MG63 (cell line): ENCODE measurements at places on chromosomes 16 and 17.

GRCh38 chr16:12120217-12120981 lies 143.9 kb downstream of the SNX29 start:
- peak; percentile 12 for DNase-seq

DNA sequence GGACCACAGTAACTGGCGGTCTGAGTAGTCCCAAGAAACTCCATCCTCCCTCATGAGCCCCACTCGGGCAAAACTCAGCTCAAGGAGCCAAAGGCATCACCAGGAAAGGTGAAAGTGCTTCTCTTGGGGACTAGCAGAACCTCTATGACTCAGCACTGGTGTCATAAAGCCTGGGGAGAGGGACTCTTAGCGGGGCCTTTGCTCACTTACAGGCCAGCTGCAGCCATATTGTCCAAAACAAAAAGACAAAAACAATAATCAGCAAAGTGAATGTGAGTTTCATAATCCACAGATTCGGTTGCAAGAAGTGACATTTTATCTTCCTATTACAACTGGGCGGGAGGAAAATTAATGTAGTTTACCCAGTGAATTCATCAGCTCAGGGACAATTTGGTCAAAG lies at the start of gene TEKT5:
TEKT5 (minus strand) TSS at position 101 of the 400 bp plus-strand sequence; CDS start at position 44, 57 bp downstream.
- DNase-seq = no peak

GRCh38 chr17:49365667-49366066 lies 3.6 kb upstream of the ZNF652 start:
- peak; percentile 33 for DNase-seq

DNA sequence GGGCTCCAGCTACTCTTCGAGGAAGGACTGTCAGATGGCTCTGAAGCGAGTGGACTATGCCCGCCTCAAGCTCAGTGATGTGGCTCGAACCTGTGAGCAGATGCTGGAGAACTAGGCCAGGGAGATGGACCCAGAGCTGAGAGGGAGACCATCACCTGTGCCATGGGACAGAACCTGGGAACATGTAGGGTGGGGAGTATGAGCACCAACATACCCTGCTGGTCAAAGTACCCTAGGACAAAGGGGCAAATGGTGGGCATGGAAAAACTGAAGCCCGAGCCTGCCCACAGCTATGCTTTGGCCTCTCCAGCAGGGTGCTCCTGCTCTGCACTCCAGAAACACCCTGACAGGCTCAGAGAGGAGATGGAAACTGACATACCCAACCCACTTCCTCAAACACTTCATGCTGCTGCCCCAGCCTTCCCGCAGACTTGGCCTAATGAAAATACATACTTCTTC lies 1.9 kb downstream of the MED11 start:
- DNase-seq = no peak

DNA sequence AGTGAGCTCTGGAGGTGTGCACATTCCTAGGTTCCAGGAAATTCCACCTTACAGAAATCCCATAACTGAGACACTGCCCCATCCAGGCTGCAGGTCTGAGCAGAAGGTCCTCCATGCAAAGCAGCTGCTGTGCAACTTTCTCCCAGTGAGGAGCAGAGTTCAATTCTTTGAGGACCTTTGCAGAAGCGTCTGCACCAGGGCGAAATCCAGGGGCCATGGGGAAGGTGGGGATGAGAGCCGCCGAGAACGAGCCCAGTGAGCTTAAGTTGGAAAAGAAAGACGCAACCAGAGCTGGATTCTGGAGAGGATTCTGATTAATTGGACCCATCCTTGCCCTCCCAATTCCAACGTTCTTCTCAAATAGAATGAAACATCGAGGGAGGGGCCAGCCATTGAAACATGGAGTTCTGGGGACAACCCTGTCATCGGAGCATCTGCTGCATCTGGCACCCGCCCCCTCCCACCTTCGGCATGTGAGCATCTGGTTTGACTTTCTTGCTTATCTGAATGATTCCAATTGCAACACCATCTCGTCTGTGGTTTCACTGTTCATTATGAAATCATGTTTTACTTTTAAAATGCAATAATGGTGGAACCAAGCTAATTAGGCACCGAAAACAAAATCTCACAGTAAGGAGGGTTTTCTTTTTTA lies 190.6 kb upstream of the FOXF1 start:
- no peak for DNase-seq

DNA sequence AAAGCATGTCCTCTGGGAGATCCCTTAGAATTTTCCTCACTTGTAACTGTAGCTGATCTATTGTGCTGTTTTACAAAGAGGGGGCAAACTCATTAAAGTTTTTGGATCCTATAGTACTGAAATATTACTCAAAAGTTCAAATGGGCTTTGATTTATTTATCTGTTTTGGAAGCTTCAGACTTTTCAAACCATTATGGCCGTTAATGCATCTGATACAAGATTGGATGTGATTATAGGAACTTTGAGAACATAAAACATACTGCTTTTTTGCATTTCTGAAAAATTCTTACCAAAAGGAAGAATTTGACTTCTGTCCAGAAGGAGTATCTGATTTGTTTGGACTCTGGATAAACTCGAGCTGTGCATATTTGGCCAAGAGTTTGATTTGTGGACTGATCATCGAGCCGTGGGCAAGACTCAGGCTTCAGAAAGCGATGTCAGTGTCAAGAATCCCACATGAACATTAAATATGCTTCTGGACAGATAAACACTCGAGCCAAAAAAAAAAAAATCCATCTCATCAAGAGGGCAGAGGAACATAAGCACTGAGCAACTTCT lies 8.2 kb upstream of the MARCHF10 start:
- DNase-seq = no peak

- DNase-seq = no peak
Measured at GRCh38 chr16:10805334-10805733, 13.3 kb downstream of the TVP23A start.

DNA sequence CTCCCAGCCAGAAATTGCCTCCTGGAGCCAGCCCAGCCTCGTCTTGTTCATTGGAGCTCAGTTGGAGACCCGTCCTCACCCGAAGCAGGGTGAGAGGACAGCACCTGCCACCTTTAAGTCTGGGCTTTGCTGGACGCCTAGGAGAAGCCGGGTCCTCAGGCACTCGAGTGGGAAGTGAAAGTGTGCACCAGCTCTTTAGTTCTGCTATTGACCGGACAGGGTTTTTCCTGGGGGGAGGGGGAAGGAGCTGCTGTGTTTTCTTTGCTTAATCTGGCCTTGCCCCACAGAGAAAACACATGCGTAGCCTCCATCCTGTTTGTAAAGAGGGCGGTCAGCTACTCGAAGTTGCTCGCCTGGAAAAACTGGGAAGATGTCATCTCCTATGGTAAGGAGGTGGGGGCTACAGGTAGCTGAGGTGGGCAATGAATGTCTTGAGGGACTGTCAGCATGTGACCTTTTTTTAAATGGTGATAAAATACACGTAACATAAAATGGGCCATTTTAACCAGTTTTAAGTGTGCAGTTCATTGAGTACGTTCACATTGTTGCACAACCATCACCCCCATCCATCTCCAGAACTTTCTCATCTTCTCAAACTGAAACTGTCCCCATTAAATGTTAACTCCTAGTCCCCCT lies 34.4 kb downstream of the CMIP start:
- DNase-seq = no peak

DNA sequence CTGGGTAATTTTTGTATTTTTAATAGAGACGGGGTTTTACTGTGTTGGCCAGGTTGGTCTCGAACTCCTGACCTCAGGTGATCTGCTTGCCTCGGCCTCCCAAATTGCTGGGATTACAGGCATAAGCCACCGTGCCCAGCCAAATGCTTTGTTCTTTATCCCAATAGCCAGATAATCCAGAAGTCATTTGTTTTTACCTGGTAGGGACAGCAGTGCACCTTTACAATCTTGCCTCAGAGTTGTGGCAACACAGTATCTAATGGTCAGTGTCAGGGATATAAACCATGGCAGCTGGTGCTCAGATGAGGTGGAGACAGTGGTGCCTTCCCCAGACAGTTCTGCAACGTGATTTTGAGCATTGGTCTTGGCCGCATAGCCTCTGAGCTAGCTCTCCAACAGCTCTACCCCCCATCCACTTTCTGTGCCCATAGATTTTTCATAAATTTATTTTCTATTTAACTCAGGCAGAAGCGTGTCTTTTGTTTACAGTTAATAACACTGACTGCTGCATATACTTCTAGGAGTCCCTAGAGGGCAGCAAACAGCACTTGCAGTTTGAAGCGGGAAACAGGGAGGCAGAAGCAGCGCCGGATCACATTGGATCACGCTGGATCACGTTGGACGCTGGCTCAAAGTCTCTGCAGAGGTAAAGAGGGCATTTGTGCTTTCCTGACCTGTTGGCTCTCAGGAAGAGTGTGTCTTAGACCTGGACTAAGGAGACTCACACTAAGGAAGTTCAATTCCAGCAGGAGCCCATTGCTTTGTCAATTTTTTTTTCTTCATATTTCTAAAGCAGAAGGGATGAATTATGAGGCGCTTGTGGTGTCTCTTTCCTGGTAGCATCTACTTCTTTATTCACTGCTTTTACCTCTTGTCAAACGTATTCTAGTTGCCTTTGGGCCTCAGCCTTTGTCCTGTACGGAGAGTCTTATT lies 5.1 kb upstream of the GGT6 start:
- peak; percentile 50 for DNase-seq

GRCh38 chr16:57799600-57800199 lies 2.6 kb downstream of the KIFC3 start:
- DNase-seq = no peak

- DNase-seq = no peak
Measured at GRCh38 chr16:23920899-23921298, 85.1 kb downstream of the PRKCB start.

- DNase-seq = no peak
Measured at GRCh38 chr16:88514526-88515232, 55.5 kb upstream of the ZC3H18 start.

- DNase-seq = peak; percentile 36
Measured at GRCh38 chr16:46961373-46962353, 11.8 kb downstream of the DNAJA2 start.

DNA sequence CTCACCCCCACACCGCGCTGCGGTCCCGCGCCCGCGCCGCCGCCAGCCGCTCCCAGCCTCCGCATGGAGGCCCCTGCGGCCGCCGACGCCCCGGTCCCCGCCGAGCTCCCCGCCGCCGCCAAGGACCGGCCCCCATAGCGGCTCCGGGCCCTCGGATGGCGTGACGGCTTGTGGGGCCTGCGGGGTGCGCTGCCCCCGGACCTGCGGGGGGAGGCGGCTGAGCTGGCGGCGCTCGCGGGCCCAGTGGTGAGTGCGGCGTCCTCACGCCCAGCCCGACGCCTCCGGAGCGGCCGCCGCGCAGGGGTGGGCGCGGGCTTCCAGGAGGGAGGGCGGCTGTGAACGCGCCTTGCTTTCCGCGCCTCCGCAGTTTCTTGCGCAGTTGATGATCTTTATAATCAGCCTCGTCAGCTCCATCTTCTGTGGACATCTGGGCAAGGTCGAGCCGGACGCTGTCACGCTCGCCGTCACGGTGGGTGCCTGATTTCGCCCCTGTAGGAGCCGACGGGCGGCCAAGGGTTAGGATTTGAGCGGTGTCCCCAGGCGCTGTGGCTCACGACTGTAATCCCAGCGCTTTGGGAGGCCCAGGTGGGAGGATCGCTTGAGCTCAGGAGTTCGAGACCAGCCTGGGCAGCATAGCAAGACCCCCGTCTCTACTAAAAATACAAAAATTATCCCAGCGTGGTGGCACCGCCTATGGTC lies 46.4 kb downstream of the SLC47A1 start:
- DNase-seq = no peak

DNA sequence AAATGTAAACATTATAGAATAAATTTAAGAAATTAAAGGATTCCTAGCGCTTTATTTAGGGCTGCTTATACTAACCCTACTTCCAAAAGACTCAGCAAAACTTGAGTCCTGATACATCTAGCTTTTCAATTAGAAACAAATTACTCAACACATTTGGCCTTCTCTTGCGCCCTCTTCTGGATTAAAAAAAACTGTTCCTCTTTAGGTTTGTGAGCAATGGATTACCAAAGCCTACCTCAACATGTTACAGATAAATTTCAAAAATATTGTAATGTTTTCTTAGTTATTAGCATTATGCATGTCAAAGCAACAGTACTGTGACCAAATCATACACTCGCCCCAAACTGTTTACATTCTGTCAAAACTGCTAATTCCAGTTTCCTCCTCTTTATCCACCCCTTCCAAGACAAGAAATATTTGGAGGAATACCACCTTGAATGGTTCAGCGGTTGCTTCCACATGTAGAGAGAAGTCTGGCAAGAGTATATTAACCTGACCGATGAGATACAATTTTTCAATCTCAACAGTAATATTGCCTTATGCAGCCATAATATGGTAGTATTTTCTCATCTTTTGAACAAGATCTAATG lies 2.7 kb downstream of the NUFIP2 start:
- no peak for DNase-seq

GRCh38 chr16:55252577-55252976 lies 71.4 kb upstream of the IRX6 start:
- no peak for DNase-seq

DNA sequence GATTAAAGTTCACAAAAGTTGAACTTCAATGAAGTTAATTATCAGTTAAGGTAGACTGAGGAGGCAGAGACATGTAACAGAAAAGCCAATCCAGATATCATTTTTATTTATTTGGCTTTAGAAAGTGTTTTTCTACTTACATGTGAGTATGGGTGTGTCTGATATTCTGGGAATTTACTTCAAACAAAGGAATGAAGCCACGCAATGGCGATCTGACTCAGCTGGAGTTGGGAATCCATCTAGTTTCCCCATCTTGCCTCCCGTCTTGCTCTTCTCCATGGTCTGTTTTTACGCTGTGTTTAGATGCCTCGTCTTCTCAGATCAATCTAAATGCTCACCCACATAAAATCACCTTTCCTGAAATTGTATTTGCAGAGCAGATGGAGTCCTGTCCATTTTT lies 1.7 kb upstream of the KCNJ16 start:
- DNase-seq = no peak

DNA sequence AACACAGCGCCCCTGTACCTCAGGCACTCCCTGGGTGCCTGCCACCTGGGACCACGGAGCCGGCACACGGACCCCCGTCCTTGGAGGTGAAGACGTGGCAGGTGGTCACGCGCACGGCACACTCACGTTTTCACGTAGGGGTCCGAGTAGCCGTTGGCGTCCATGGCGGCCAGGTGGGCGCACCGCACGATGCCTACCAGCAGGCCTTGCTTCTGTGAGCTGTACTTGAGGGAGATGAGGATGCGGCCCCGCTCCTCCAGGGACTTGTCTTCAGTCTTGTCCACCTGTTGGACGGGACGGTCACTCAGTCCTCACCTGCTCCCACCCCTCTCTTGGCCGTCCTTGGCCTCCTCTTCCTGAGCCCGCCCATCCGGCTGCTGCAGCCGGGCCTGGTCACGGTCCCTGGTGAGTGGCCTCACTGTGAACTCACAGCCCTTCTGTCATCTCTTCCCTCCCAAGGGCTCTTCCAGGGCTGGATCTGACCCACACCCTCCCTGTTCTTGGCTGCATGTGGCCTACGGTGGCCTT lies 18.8 kb downstream of the SCGB1C2 start:
- no peak for DNase-seq
